Muscle of arm (tissue), 14 donors: ENCODE measurements at places on chromosomes 5 and 9.
A peak's percentile ranks its signal among the peaks of the same experiment; 100 is the strongest.

DNA sequence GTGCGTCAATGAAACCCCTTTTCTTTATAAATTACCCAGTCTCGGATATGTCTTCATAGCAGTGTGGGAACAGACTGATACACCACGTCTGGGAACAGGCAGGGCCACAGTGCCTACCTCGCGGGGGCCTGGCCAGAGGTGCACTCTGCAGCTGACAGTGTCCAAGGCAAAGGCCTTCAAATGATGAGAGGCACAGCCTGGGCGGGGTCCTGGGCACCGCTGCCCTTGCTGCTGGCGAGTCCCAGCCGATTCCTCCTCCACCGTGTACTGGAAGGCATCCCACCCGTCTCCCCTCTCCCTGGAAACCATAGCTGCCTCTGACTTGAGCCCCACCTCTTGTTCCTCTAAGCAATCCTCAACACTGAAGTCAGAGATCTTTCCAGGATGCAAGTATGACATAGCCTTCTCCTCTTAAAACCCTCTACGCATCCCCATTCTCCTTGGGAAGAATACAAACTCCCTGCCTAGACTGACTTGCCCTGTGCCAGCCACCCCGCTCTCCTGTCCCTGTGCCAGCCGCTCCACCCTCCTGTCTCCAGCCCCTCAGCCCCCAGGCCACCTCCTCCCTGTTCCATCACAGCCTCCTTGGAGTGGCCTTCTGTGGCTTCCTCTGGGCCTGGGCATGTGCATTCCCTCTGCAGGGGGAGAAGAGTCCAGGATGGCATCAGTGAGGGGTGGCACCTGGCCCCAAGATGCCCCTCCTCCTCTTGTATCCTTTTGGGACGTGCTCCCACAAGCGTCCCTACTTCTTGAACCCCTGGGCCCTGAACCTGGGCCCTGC, 8.1 kb upstream of the COL5A1 start:
- no peak for DNase-seq

- DNase-seq = no peak
Observed at GRCh38 chr5:34928267-34928666, 1.1 kb upstream of the DNAJC21 start.

DNA sequence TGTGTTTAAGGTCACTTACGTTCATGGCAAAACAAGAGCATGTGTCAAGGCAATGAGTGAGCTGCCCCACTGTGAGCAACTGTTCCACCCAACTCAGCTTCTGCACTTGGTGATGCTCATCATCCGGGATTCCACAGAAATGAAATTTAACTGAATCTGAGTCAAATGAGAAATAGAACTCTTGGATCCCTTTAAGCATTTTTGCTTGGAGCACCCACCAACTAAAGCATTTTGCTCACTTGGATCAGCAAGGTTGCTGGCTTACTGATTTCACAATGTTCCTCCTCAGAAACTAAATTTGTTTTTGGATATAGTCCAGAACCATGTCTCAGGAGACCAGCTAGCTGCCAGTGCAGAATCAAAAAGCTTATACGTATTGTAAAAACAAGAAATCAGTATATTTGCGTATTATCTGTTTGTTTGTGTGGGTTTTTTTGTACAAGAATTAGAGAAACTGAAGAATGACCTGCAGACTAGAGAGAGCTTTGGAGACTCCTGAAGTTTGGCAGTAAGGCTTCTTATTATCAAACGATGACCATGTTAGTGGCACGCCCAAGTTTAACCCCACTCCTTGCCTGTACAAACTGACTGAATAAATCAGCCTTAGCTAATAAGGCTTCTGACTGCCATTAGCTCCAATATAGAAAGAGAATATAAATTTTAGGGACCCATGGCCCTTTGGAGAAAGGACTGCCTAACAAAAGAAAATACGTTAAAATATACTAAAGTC, 153.8 kb upstream of the FST start:
- DNase-seq = peak; percentile 46

GRCh38 chr5:38979535-38979934, 94.7 kb downstream of the RICTOR start:
- DNase-seq = no peak

DNA sequence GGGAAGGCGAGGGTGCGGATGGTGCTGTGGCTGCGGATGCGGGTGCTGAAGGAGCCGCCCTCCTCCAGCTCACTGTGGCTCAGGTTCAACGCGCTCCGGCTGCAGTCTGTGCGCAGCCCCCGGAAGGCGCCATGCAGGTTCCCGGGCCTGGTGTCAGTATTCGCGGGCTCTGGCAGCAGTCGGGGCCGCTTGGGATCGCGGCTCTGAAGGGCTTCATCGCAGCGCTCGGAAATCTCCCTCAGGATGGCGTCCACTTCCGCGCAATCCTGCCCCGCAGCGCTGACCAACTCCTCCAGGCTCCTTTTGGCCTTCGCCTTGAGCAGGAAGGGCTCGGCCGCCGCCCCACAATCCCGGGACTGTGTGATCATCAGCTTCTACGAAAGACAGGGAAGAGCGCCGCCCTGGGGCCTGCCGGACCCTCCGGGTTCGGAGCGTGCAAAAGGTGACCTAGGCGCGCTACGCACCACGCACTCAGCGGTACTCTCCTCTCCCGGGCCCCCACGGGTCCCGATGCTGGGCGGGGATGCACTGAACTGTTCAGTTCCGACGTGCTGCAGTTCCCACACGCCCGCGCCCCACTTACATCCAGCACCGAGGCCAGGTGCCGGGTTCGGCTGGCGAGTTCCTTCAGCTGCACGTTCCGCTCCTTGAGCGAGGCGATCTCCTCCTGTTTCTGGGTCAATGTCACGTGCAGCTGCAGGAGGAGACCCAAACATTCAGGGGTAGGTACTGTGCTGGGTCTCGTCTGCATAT, 6.5 kb downstream of the MCIDAS start:
- DNase-seq = no peak

- no peak for DNase-seq
Observed at GRCh38 chr9:94026816-94027215, 57.4 kb upstream of the PTPDC1 start.

DNA sequence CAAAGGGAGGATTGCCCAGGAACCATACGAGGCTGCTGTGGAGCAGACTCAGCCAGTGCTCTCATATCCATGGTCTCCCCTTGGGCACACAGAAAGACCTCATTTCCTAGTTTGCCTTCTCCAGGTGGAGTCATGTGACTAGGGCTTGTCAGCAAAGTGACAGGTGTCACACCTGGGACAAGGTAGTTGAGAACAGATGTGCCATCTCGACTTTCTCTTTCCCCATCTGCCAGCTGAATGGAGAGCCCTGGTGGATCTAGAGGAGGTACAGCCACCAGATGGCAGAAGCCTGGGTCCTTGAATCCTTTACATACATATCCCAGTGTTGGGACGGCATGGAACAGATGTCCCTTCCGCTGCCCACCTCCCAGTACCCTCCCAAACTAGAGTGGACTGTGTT, 42.9 kb upstream of the ALDOB start:
- no peak for DNase-seq

- DNase-seq = peak; percentile 78
Observed at GRCh38 chr9:20624201-20625002, 2.1 kb upstream of the MLLT3 start.

DNA sequence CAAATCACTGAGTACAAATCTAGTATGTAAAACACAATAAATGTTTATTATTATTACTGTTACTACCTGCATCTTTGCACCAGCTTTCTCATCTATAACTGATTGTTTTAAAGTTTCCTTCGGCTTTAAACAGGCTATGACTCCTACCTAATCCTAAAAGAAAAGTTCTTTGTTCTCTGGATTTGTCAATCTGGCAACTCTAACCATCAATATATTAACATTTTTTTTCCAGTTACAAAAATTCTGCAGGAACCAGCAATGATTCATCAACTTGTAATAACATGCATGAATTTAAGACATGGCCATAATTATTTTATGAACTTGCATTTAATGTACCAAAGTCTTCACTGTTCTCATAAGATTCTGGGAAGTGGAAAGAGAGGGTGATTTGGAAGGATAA, 228.5 kb downstream of the PIK3R1 start:
- no peak for DNase-seq

DNA sequence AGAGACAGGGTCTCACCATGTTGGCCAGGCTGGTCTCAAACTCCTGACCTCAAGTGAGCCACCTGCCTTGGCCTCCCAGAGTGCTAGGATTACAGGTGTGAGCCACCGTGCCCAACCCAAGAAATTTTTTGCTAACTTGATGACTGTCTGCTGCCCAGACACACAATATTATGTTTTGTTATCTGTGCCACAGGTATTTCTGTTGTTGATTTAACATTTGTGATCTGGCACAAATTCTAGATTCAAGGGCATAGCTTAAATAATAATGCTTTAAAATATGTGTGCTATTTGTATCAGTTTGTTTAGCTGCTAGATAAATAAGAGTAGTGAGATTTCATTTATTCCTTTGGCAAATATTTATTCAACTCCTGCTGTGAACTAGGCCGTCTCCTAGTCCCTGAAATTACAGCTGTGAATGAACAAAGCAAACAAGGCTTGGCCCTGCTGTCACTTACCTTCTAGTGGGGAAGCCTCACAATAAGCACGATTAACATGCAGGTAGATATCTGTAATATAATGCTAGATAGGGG, 35.3 kb downstream of the GAPVD1 start:
- no peak for DNase-seq

DNA sequence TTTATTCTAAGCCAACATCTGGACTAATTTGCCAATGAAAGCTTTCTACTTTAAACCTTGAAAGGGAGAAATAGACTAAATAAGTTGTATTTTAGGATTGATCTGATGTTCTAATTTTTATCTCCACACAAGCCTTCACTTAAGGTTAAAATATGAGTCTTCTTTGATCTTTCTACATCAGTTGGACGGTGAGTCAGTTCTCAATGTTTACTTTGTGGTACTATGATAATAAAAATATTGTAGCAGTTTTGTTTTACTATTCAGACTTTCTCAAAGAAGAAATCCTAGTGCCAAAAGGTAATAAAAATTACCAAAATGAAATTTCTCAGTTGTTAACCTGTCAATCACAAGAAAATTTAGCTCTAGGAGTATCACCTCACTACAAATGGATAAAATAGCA, 203.5 kb upstream of the RGMB start:
- no peak for DNase-seq

- DNase-seq = peak; percentile 69
Observed at GRCh38 chr9:123318961-123319421, 37.0 kb upstream of the CRB2 start.

GRCh38 chr5:158054223-158055110, 195.5 kb upstream of the CLINT1 start:
- DNase-seq = peak; percentile 28

GRCh38 chr5:126464959-126465358, 41.8 kb downstream of the GRAMD2B start:
- DNase-seq = no peak

DNA sequence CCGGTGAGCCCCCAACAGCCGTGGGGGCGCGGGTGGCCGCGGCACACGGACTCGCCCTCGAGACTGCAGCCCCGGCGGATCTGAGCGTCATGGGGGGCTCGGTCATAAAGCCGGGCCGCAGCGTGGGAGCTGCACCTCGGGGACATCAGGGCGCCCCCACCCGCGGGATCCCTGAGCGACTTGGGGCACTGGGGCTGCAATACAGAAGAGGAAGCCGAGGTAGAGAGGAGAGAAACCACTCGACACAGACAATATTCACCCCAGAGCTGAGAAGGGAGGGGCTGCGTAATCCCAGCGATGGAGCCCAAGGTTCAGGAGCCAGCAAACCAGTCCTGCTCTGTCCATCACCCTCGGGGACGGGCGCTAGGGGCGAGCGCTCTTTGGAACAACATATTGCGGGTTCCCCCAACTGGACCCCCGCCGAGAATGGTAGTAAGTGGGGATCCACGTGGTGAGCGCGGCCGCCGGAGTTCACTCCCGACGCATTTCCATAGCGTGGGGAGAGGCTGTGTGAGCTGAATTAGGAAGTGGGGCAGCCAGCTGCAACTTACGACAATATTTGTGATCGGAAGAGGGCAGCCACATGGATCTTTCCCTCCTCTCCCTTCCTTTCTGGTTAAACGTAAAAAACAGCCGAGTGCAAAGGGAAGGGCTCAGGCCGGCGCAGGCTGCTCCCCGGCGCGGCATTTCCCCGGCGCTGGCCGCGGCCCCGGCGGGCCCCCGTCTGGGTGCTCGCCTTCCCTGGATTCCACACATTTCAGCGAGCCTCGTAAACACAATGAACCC, 9.9 kb downstream of the PTCH1 start:
- DNase-seq = peak; percentile 63

- DNase-seq = no peak
Observed at GRCh38 chr9:20148416-20148815, 359.6 kb upstream of the SLC24A2 start.

GRCh38 chr9:113511856-113512761, 48.6 kb downstream of the RGS3 start:
- DNase-seq = no peak

GRCh38 chr9:131394464-131395156, 724 bp downstream of the PRRC2B start:
- peak; percentile 56 for DNase-seq

GRCh38 chr5:78763659-78764189, 115.2 kb upstream of the LHFPL2 start:
- DNase-seq = no peak

- DNase-seq = no peak
Observed at GRCh38 chr5:8396756-8397155, 527.8 kb downstream of the MTRR start.

DNA sequence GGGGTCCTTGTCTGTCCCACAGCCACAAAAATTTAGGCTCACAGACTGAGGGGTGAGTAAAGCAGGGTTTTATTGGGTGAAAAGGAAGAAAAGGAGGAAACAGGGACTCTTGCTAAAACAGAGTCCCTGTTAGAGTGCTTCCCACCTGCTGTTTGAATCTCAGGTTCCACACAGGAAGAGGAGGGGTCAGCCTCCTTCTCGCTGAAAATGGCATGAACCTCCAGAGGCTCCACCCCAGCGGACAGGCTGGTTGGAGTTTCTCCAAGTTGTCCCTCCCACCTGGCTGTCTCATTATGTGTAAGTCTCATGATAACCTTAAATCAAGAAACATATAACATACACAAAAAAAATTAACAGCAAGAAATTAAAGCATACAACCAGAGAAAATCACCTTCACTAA, 28.3 kb upstream of the UHRF2 start:
- no peak for DNase-seq

DNA sequence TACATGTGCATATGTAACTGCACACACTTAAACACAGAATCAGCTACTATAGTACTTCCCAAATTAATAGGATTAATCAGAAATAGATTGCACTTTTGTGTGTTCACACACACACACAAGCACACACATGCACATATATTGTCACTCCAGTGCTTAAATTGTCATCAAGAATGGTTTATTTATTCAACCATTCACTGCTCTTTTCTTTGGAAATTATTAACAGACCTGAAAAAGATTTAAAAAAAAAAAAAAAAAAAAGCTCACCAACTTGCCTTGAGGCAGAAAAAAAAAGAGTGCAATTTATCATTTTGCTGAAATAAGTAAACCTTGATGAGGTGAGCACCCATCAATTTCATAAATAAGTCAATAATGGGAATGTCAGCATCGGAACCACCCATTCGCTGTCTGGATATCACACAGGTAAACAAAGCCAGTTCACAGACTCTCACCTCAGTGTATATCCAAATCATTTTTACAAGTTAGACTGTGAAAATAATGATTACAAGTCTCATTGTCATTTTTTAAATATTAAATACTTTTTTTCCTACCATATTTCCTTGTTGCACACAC, 562.8 kb downstream of the BNC2 start:
- no peak for DNase-seq

GRCh38 chr5:57539281-57539701, 56.7 kb upstream of the ACTBL2 start:
- no peak for DNase-seq

GRCh38 chr9:105127863-105128220, 116.6 kb upstream of the SLC44A1 start:
- DNase-seq = no peak
